ENCODE measurements at places on chromosomes 5 and 9.
A peak's percentile ranks its signal among the peaks of the same experiment; 100 is the strongest.

GRCh38 chr5:149794487-149794971, 64.4 kb downstream of the PPARGC1B start:
- DNase-seq = peak; percentile 39

- no peak for DNase-seq
Measured at GRCh38 chr5:164505791-164506190, 1000.4 kb downstream of the MAT2B start.

DNA sequence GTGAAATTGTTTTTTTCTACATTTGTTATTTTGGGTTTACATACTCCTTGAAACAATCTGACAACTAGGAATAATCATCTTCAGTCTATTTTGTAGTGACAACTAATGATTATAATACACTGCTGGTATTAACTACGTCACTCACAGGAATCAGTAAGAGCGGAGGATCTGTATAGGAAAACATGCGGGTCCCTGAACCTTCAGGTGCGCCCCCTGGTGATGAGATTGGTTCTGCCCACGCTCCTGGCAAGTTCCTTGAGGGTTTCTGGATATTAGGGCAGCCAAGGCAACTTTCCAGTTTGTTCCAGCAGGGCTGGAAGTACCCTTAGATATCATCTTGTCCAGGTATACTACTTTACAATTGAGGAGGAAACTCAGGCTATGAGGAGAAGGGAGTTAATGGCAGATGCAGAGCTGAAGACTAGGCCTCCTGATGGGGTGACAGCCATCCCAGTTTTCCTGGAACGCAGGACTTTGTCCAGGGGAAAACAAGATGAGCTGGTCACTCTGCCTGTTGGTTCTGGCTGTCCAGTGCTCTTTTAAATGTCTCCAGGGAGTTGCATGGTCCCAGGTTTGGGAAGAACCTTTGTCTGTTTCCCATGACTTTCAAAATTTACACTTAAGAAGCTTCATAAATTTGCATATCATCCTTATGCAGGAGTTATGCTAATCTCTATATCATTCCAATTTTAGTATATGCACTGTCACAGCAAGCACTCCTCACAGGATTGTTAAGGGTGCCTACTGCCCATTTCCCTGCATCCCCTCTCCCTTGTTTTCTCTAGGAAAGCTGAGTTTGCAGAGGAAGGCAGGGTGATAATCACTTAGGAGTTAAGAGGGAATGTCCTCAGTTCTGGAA, 14.9 kb upstream of the WNT8A start:
- peak; percentile 95 for DNase-seq

DNA sequence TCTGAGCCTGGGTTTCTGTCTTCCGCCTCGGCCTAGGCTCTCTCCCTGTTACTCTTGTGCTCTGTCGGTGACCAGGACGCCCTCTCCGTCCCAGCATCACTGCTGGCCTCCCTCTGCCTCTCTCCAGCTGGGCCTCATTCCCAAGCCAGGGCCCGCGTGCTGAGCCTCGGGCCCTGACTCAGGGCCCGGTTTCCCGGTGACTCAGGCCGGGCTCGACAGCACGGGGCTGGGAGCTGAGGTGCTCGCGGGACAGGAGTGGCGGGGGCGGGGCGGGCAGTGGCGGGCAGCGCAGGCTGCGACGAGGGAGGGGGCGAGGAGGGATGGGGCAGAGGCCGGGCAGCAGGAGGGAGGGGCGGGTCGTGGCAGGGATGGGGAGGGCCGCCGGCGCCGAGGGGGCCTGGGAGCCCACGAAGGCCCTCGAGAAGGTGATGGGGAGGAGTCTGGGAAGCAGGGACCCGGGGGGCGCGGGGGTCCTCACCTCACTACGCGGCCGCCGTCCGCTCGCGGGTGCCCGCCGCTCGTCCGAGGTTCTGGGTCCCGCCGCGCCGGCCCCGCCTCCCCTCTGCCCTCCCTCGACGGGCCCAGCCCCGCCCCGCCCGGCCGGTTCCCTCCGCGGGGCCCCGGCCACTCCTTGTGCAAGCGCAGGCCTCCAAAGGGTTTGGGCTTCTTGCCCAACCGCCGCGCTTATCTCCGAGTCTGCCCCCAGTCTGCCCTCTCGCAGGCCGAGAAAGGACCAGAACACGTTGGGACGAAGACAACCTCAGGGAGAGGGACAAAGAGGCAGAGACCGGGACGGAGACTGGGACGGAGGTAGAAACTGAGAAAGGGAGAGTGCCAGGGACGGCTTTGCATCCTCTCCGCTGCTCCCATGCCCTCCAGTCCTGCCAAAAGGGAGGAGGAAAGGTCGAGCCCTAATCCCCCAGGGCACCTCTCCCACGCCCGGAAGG, at the start of gene ARAP3:
Gene ARAP3, minus strand, starts transcription at position 536 of the 947 bp plus-strand sequence. CDS start 1,744 bp downstream, outside the sequence.
- DNase-seq = peak; percentile 85

DNA sequence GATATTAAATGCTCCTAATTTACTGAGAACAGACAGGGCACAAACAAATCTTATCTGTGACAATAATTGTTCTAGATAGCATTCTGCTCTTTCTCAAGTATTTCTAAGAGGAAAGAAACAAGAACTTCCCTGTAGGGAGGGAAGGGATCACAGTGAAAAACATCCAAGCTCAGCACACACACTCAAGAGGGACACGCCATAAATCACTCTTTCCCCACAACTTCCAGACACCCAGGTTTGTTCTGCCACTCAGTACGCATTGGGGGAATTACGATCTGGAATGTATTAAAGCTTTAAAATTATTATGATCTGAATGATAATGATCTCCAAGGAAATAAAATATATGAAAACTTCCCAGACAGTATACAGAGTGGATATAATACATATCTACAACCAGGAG, 221.4 kb downstream of the GNA14 start:
- no peak for DNase-seq

- no peak for DNase-seq
Measured at GRCh38 chr5:37002176-37002751, 125.7 kb downstream of the NIPBL start.

GRCh38 chr5:120096413-120096812, 367.7 kb upstream of the PRR16 start:
- DNase-seq = no peak

DNA sequence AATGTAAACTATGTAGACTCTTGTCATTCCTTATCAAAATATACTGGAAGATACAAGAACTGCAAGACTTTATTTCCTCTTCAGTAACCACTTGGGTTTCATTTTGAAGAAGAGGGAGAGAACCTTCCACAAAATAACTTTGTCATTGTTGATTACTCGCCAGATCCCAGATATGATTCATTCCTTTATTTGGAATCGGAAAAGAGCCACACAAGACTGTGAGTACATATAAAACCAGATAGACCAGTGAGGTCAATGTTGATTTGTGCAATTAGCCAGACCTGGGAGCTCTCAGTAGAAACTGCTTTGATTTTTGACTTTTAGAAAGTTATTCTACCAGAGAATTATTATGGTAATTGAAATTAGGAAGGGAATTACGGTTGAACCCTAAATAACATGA, 146.1 kb downstream of the TMEM167A start:
- no peak for DNase-seq

- DNase-seq = no peak
Measured at GRCh38 chr9:89706731-89707191, 101.9 kb downstream of the GADD45G start.

DNA sequence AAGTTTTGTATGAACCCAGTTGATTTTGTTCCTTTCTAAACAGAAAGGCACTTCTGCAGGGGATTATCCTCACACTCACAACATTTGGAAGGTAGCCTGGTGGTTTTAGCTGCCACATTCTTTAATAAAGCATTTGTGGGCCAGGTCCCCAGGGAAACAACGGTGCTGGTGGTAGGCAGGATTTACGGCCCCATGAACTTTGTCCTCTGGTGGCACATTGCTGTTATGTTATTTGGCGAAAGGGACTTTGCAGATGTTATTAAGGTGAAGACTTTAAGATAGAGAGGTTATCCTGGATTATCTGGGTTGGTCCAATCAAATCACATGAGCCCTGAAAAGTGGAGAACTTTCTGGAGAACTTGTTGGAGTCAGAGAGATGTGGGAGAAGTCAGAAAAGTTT, 86.3 kb upstream of the C9orf72 start:
- DNase-seq = no peak
